ENCODE measurements at places on chromosomes 1 and 21.

GRCh38 chr1:179706339-179706941 lies 36.7 kb upstream of the FAM163A start:
- peak; percentile 65 for DNase-seq

DNA sequence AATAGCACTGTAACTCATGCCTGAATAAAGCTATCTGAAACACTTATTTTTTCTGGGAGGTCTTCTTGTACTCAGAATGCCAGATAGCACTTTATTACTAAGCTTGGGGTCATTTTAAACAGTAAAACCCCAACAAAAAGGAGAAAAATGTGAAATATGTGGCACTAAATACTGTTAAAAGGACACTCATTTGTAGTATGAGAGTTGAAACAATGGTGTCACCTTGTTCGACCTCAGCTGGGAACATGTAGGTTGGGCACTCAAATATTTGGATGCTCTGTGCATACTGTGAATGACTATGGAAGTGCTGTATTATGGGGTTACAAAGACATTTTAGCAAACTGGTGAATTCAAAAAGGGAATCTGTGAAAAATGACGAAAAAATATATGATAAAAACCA lies 53.9 kb downstream of the SELENOF start:
- DNase-seq, result no peak

GRCh38 chr1:14958249-14959058 lies 195.1 kb upstream of the TMEM51 start:
- no peak for DNase-seq

- no peak for DNase-seq
These were observed 25.6 kb downstream of the SLC26A9 start for GRCh38 chr1:205917466-205918238.

- no peak for DNase-seq
These were observed 16.9 kb downstream of the IVNS1ABP start for GRCh38 chr1:185300152-185300551.

DNA sequence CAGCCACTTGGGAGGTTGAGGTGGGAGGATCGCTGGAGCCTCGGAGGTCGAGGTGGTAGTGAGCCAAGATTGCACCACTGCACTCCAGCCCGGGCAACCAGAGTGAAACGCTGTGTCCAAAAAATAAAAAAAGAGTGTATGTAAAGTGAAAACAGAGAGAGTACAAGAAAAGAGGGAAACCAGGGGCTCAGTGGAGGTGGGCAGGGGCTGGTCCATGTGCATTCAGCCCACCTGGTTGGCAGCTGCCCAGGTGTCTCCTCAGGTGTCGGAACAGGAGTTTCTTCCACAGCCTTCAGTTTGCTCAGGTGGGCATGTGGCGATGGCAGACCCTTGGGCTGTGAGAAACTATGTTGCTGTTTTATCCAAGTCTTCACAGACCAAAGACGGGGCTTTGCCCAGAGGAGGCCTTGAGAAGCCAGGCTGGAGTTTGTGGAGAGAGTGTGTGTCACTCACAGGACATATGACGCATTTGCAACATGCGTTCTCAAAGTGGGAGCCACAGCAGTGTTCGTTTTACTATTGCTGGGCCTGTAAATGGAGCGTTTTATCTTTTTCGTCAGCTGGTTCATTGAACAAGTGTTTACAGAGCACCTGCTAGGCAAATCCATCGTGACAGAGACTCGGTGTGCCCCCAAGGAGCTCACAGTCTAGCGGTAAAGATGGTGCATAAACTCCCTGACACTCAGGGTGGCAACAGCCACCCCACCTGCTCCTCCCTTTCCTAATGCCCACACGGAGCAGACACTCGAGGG lies 22.4 kb upstream of the SAMD11 start:
- DNase-seq, result no peak

DNA sequence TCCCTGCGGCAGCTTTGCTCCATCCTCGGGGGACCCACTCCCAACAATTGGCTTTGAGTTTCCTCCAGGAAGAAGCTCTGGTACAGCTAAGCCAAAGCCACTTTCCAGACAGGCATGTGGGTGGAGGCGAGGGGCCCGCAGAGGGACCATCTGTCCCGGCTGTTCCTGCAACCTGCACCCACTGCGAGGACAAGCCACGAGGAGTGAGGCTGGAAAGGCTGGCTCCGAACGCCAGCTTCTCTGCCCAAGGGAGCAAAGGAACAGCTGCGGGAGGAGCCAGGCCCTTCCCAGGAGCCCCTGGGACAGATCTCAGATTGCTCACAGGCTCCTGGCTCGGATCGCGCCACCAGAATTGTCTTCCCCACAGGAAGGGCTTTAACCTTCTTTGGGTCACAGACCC lies 28.3 kb upstream of the PEF1 start:
- no peak for DNase-seq

DNA sequence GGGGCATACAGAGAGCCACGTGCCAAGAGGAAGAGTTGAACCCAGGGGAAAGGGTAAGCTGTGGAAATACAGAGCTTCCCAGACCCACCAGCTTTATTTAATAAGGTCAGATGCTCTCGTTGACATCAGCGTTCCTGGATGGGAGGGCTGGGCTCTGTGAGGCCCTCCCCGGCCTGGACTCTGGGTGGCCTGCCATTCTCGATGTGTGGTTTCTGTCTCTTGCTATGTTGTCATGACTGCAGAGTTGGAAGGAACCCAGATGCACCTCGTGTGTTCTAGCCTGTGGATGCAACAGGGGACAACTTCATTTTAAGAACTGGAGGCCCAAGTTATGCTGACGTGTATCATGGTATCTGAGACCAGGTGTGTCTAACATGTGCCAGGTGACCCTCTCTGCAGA lies 101.7 kb downstream of the PCBP3 start:
- no peak for DNase-seq

DNA sequence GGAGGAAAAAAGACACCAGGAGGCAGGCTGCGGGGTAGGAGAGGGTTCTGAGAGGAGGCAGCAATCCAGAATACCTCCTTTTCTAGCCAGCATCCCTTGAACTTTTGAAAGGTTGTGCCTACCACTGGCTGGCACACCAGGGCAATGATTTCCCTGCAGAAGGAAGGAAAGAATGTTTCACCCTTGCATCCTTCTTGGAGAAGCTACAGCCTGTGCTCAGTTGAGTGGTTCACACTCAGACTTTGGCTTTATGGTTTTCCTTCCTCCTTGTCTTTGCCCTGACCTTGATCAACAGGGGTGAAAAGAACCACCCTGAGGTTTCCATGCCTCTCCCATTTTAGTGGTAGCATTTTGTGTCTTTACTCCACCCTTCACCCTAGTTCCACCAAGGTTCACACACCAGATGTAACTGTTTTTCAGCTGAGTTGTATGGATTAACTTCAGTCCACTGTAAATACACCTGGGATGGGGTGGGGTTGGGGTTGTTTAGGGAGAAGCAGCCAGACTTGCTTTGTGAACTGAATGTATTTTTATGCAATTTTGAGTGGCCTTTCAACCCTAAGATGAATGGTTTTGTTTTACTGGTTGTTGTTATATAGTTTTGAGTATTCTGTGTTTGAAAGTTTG lies 122.3 kb downstream of the SYT2 start:
- no peak for DNase-seq

GRCh38 chr21:31181082-31181750 lies 142.9 kb upstream of the KRTAP19-8 start:
- no peak for DNase-seq

DNA sequence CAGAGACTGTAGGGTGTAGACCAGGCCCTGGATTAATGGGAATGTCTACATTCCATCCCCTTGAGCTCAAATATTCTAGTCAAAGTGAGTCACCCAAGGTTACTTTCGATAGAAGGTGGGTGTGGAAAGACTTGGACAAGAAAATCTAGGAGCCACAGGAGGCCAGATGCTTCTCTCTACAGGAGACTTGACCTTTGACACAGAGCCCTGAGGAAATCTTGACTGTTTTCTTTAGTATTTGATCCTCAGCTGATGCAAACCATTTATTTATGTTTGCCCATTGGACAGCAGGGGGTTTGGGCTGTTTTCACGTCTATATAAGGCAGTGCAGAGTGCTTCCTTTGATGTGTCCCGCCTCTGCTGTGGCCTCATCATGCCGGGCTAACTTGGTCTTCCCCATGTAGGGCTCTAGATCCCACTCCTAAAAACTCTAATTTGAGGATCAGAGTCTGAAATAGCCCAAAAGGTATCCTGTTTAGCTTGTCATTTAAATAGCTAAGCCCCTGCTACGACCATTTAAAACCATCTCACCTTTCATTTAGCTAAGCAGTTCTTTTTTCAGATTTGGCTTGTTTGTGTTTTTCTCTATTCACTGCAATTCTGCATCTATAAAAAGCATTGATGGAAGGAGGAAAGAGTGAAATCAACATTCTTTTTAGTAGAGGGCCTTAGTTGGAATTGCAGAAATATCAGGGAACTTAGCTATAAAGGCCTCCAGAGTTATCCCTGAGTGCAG lies 15.5 kb upstream of the MAP3K7CL start:
- DNase-seq, result peak; percentile 92

DNA sequence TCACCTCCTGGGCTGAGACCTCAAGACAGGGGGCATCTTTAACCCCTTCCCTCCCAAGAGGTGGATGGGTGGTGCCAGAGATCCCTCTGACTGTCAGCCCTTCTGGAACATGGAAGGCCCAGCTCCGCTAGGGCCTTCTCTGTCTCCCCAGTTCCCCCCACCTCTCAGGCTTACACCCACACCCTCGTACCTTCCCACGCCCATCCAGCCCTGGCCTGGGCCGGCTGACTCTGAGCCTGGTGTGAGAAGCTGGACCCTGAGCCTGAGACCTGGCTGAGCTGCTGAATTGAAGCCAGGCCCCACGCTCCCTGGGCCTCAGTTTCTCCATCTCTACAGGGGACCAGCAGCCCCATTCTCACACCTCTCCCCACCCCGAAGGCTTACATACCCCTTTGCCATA lies 5.4 kb downstream of the EPHA2 start:
- no peak for DNase-seq

GRCh38 chr1:232316864-232317263 lies 313.1 kb downstream of the SIPA1L2 start:
- no peak for DNase-seq

GRCh38 chr1:100266741-100267140 lies 725 bp downstream of the RTCA start:
- no peak for DNase-seq

- peak; percentile 81 for DNase-seq
These were observed 16.5 kb downstream of the ZNF697 start for GRCh38 chr1:119631433-119632102.

DNA sequence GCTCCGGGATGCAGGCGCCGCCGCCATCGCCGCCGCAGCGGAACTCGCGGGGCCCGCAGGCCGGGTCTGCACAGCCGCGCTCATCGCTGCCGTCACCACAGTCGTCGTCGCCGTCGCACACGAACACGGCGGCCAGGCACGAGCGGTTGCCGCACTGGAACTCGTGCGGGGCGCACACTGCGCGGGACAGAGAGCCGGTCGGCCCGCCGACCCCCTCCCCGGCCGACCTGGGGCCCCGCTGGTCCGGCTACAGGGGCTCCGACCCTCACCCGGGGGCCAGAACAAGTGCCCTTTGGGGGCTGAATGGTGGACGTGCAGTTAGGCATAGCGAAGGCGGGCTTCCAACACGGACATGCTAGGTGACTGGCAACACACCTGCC lies 38.6 kb upstream of the MAGOH start:
- no peak for DNase-seq

GRCh38 chr1:91913018-91913417 lies 27.1 kb upstream of the TGFBR3 start:
- DNase-seq, result peak; percentile 26

DNA sequence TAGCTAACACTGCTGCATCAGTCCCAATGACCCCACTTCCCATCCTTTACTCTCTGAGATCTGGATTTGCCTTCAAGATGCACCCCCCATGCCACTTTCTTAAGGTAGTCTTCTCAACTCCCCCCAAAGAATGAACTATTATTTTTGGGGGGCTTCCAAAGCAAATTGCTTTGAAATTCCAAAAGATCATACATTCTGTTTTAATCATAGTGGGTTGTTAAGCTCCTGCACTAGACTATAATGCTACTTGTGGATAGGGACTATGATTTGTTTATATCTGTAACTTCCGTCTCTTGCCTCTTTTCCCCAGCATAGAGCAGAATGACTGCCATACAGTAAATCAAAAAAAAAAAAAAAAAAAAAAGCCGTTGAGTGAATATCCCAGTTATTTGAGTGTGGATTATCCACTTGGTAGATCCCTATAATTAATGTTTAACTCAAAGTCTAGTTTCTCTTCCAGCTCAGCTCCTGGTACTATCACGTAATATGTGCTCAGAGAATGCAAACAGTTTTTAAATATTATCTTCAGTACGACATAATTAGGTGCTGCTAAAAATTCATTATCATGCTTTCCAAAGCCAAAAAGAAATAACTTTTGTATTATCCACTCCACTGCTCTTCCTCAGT lies 26.9 kb downstream of the KIRREL1 start:
- peak; percentile 41 for DNase-seq

- DNase-seq, result no peak
These were observed 625 bp downstream of the KLHDC7A start for GRCh38 chr1:18481190-18481920.

GRCh38 chr1:110915804-110916203 lies 42.9 kb downstream of the CD53 start:
- no peak for DNase-seq

GRCh38 chr21:22961258-22961657 lies 1963.0 kb downstream of the NCAM2 start:
- DNase-seq, result no peak

DNA sequence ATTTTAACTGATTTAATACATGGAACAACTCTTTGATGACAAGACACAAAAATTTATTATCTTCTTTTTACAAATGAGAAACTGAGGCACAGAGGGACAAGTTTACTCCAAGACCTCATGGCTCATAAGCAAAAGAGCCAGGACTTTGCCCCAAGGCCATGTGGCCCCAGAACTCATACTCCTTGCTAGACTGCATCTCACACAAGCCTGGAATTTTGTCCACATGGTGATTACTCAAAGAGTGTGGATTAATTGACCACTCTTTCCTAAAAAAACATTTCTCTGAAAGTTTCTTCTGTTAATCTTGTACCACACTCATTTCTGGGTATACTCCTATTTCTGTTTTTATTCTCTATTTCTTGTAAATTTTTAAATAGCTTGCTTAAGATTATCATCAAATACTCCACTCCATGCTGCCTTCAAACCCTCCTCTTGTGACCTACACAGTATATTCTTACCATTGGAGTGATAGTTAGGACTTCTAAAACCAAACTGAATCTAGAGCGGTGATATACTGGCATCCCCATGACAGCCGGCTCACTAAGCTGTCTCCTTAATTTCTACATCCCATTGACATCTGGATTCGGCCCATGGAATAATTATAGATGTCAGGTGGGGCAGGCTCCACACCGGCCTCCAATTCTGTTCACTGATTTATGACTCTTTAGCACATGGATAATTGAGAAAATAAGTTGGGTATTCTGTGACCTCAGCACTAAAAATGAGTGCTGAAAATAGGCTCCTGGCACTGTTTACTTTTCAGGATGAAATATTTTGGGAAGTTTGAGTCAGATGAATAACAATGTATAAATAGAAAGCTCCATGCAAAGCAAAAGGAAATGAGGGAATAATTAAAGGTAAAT lies 16.1 kb downstream of the RGS4 start:
- peak; percentile 67 for DNase-seq

- no peak for DNase-seq
These were observed 8.1 kb upstream of the PRDM16 start for GRCh38 chr1:3060601-3061551.

DNA sequence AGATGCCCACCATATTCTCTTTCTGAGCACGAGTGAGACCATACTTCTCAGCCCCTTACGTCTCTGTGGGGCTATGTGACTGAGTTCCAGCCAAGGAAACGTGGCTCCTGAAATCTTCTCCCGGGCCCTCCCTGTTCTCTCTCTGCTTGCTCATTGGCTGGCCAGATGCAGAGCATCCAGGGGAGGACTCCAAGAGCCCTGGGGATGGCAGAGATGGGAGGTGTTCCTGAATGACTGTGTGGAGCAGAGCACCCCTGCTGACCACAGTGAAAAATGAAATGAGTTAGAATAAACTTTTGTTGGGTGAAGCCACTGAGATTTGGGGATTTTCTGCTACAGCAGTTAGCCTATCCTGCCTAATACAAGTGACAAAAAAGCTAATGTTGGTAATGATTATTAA lies 23.8 kb downstream of the KIAA0040 start:
- DNase-seq, result no peak
